ENCODE measurements at places on chromosomes 13 and 19.

GRCh38 chr13:64327505-64328194 lies 2902.5 kb downstream of the PCDH9 start:
- DNase-seq = no peak

GRCh38 chr13:48156466-48156865 lies 61.6 kb upstream of the MED4 start:
- peak; percentile 17 for DNase-seq

GRCh38 chr13:33537676-33538075 lies 252.1 kb upstream of the STARD13 start:
- no peak for DNase-seq

GRCh38 chr13:50357586-50358118 lies 342.4 kb downstream of the KCNRG start:
- no peak for DNase-seq

DNA sequence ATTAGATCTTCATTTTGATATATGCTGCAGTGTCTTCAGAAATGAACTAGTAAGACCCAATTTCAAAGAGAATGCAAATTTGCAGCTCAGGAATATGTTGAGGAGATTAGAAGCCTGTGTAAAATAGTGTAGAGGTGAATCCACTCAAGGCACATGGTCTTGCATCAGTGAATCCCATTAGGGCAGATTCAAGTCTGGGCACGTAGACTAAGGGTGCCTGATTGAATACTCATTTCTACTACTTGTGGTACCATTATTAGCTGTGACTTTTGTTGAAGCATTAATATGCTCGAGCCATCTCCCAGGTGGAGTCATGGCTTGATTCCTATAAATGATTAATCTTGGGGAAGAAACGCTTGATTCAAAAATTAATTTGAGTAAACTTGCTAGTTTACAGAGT lies 129.4 kb downstream of the AKAP11 start:
- DNase-seq = no peak

DNA sequence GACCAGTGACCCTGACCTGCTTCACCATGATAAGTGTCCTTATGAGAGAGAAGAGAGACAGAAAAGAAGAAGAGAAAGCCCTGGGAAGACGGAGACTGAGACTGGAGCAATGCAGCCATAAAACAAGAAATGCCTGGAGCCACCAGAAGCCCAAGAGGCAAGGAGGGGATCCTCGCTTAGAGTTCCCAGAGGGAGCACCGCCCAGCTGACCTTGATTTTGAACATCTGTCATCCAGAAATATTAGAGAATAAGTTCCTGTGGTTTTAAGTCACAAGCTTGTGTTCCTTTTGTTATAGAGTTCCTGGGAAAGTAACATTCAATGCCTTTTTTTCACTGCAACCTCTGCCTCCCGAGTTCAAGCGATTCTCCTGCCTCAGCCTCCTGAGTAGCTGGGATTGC lies 20.2 kb downstream of the CERS1 start:
- DNase-seq = no peak

DNA sequence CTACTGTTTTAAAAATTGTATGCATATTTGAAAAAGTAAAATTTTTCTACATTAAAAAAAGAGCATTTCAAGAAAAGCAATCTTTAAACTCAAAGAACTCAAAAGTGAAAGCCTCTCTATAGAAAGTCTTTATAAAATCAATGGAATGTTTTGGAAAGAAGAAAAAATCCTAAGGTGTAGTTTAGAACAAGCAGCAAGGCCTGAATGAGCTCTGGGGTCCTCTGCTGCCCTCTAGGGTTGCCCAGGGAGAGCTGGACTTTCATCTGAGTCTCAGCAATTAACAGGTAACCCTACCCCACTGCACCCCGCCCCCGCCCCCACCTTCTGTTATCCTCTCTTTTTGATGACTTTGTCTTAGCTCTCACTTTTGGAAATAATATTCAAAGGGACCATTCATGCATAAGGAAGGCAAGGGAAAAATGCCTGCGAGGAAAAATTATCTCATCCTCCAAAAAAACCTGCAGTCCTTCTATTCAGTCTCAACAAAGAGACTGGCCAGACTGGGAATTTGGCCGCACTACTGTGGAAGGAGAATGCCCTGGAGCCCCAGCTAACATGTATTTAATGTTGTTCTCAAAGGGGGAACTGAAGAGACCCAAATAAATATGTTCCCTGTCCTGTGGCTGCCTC lies 24.1 kb downstream of the SLC25A30 start:
- DNase-seq = peak; percentile 53

GRCh38 chr13:50129081-50129705 lies 113.9 kb downstream of the KCNRG start:
- DNase-seq = no peak

- DNase-seq = peak; percentile 79
Observed at GRCh38 chr19:35869327-35870123, 1.2 kb downstream of the APLP1 start.
